Activated CD8-positive, alpha-beta memory T cell treated with anti-CD3 and anti-CD28 coated beads, Interleukin-2, amount 10 ng/mL, durations not matched to agents 7 days and 5 days (primary cell): ENCODE measurements at places on chromosomes 11 and 22. TPM values are rescaled to one million over a fixed set of nuclear protein-coding genes. Genes with fewer than 3 reads are reported as not detected.

NXPE4 gene
- total RNA-seq, result not detected

ASCL2 gene
- 0.15 TPM for total RNA-seq

TNNT3 gene
- total RNA-seq, result 1.1 TPM

SMCO4 gene
- total RNA-seq, result 37.5 TPM

ZNF70 gene
- 3.0 TPM for total RNA-seq

PVALB gene
- total RNA-seq, result not detected

GCAT gene
- 18.3 TPM for total RNA-seq

CYP2D6 gene
- total RNA-seq, result 2.5 TPM

CCDC88B gene
- total RNA-seq, result 164 TPM

GRCh38 chr11:11070976-11071375 is 213.1 kb upstream of the ZBED5 start:
- no peaks in the 10 kb centered on the region for H3K36me3 ChIP-seq
- no peak for DNase-seq
- H3K4me3 ChIP-seq, result no peak overlapping the region
- no peak overlapping the region for H3K27ac ChIP-seq

- no peaks in the 10 kb centered on the region for H3K27me3 ChIP-seq
- no peak overlapping the region for H3K4me3 ChIP-seq
- H3K27ac ChIP-seq, result no peak overlapping the region
- no peak for DNase-seq
- H3K36me3 ChIP-seq, result peaks cover 34% of the 10 kb centered on the region
Observed at GRCh38 chr11:72984453-72985077, 157.6 kb downstream of the FCHSD2 start.

DNA sequence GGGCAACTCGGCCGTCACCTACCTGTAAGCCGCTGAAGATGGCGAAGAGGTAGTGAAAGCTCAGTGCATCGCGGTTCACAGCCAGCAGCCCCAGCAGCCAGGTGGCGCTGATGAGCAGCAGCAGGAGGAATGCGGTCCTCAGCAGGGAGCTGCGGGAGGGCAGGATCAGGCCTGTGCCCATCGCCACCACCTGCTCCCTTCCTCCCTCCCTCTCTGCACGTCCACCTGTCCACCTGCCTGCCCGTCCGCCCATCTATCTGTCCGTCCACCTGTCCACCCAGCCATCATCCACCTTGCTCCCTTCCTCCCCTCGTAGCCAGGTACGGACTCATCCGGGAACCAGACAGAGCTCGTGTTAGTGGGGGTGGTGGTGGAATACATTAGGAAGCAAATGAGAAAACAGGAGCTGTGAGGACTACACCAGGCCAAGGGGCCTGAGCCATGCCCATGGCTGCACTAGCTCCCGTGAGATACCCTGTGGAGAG is 32.2 kb downstream of the TRMU start:
- peaks cover 10% of the 10 kb centered on the region for H3K4me1 ChIP-seq
- DNase-seq, result peak; percentile 78
- no peak overlapping the region for H3K27ac ChIP-seq
- no peaks in the 10 kb centered on the region for H3K27me3 ChIP-seq
- H3K4me3 ChIP-seq, result no peak overlapping the region
- H3K36me3 ChIP-seq, result no peaks in the 10 kb centered on the region

DNA sequence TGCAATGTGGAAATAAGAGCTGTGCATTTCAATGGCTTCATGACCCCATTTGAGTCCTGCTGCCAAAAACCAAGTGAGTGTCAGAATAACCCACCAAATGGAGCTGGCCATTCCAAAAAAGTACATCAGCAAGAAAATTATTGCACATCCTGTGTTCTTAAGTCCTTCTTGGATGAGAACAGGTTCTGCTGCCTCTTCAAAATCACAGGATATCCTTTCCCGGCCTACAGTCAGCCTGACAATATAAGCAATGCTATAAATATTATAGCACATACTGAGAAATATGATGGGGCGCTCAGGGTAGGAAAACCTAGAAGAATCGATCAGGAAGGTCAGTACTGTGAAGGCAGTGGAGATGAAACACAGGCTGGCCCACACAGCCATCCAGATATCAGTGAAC is 3.5 kb downstream of the FZD4 start:
- DNase-seq, result no peak
- H3K27ac ChIP-seq, result no peak overlapping the region
- H3K27me3 ChIP-seq, result peaks cover 44% of the 10 kb centered on the region
- no peaks in the 10 kb centered on the region for H3K36me3 ChIP-seq
- peaks cover 14% of the 10 kb centered on the region for H3K4me1 ChIP-seq
- H3K4me3 ChIP-seq, result no peak overlapping the region

- no peaks in the 10 kb centered on the region for H3K36me3 ChIP-seq
- no peak for DNase-seq
- H3K27me3 ChIP-seq, result peaks cover 22% of the 10 kb centered on the region
- H3K27ac ChIP-seq, result no peak overlapping the region
Observed at GRCh38 chr22:19549428-19549827, 25.2 kb upstream of the CLDN5 start.

GRCh38 chr11:96309016-96309642 is 33.9 kb downstream of the MAML2 start:
- DNase-seq, result no peak
- no peaks in the 10 kb centered on the region for H3K27me3 ChIP-seq
- peaks cover 23% of the 10 kb centered on the region for H3K36me3 ChIP-seq

DNA sequence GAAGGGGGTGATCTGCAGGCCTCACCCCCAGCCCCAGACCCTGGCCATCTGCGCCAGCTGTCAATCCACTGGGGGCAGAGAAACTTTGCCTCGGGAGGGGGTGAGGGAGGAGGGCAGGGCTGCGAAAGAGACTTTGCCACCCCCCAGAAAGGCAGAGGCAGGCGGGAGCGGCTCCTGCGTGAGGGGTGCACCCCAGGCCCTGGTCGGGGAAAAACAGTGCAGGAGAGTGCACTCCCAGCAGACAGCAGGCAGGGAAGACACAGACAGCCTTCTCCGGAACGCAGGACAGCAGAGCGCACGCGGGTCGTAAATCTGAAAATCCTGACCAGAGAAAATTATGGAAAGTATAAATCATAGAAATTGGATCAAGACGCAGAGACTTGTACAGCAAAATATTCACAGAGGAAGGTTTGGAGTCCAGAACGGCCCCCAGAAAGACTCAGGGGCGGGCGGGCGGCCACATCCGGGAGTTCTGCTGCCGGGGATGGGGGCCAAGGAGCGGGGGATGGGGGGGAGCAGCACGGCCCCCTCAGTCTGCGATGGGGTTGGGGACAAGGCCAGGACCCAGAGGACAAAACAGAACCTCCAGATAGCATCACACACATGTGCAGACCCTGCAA is 8.0 kb upstream of the MRPL23 start:
- no peaks in the 10 kb centered on the region for H3K36me3 ChIP-seq
- H3K4me3 ChIP-seq, result no peak overlapping the region
- H3K27me3 ChIP-seq, result no peaks in the 10 kb centered on the region
- peak; percentile 61 for DNase-seq
- H3K27ac ChIP-seq, result no peak overlapping the region

- no peak for DNase-seq
- no peaks in the 10 kb centered on the region for H3K4me1 ChIP-seq
- no peaks in the 10 kb centered on the region for H3K36me3 ChIP-seq
- H3K4me3 ChIP-seq, result no peak overlapping the region
- H3K27ac ChIP-seq, result no peak overlapping the region
Observed at GRCh38 chr11:73234471-73235181, 16.5 kb downstream of the P2RY2 start.

- DNase-seq, result no peak
- no peak overlapping the region for H3K4me3 ChIP-seq
- peaks cover 5% of the 10 kb centered on the region for H3K4me1 ChIP-seq
- peaks cover 48% of the 10 kb centered on the region for H3K27me3 ChIP-seq
Observed at GRCh38 chr11:61918251-61918937, 1.0 kb upstream of the RAB3IL1 start.

- H3K27me3 ChIP-seq, result no peaks in the 10 kb centered on the region
- no peak overlapping the region for H3K4me3 ChIP-seq
- no peaks in the 10 kb centered on the region for H3K4me1 ChIP-seq
- H3K27ac ChIP-seq, result no peak overlapping the region
- H3K36me3 ChIP-seq, result peaks cover 17% of the 10 kb centered on the region
- no peak for DNase-seq
Observed at GRCh38 chr11:43789700-43790443, 90.8 kb upstream of the ALKBH3 start.

DNA sequence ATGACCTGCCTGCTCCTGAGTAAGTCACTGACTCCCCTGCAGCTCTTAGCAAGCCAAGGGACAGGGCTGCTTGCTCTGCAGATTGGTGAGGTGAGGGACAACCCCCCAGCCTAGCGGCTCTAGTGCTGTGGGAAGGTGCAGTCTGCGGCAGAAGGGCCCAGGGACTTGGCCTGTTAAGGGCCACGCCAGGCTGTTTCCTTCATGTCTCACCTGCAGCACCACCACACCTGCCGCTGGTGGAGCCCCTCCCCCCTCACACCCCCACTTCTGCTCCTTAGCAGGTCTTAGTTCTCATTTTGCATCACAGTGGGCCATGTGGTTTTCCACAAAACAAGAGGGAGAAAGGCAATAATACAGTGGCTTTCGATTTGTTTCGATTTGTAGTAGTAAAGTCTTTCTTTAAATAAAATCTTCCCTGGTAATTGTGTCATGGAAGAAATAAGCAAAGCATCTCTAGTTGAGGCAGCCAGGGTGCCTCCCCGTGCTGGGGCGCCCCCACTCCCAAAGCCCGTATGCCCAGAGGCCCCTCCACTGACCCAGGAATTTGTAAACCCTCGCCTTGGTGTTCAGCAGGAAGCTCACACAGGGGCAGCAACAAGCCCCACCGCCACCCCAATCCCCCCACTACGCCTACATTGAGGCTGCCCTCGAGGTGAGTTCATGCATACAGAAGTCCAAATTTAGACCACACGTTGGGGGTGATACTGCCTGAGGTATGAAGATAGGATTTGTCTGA is 86.5 kb upstream of the CLDN5 start:
- no peaks in the 10 kb centered on the region for H3K36me3 ChIP-seq
- H3K4me3 ChIP-seq, result no peak overlapping the region
- peak; percentile 58 for DNase-seq
- H3K4me1 ChIP-seq, result peaks cover 16% of the 10 kb centered on the region
- peaks cover 38% of the 10 kb centered on the region for H3K27me3 ChIP-seq

- no peak overlapping the region for H3K4me3 ChIP-seq
- H3K27ac ChIP-seq, result no peak overlapping the region
- DNase-seq, result no peak
- no peaks in the 10 kb centered on the region for H3K36me3 ChIP-seq
- H3K4me1 ChIP-seq, result no peaks in the 10 kb centered on the region
Observed at GRCh38 chr11:94731880-94732601, 36.1 kb upstream of the AMOTL1 start.

GRCh38 chr11:108117746-108118371 is 3.5 kb upstream of the ACAT1 start:
- no peak overlapping the region for H3K4me3 ChIP-seq
- H3K36me3 ChIP-seq, result peaks cover 2% of the 10 kb centered on the region
- no peak for DNase-seq
- H3K27me3 ChIP-seq, result no peaks in the 10 kb centered on the region
- no peak overlapping the region for H3K27ac ChIP-seq

DNA sequence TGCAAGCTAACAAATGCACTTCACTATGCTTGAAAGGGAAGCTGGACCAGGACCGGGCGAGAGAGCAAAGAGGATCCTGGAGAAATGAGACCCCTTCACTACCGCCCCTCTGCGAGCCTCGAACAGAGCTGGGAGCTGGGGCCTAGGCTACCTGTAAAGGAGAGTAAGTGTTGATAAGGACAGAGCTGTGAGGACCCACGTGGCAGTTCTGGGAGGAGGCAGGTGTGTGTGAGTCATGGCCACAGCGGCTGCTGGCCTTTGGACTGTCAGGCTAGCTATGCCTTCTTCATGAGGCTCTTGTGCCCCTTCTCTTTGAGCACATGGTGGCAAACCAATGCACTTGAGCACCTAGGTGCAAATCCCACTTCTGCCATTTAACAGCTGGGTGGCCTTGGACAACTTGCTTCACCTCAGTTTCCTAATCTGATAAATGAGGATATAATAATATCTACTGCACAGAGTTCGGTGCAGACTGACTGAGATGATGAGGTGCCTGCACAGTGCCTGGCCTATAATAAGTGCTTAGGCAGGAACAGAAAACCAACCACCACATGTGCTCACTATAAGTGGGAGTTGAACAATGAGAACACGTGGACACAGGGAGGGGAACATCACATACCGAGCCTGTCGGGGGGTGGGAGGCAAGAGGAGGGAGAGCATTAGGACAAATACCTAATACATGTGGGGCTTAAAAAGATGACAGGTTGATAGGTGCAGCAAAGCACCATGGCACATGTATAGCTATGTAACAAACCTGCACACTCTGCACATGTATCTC is 35.3 kb upstream of the KCNJ11 start:
- H3K4me1 ChIP-seq, result peaks cover 6% of the 10 kb centered on the region
- H3K27me3 ChIP-seq, result peaks cover 49% of the 10 kb centered on the region
- no peak for DNase-seq
- no peak overlapping the region for H3K4me3 ChIP-seq
- no peaks in the 10 kb centered on the region for H3K36me3 ChIP-seq
- H3K27ac ChIP-seq, result no peak overlapping the region

GRCh38 chr11:32448232-32448631 is 12.9 kb upstream of the WT1 start:
- no peak overlapping the region for H3K27ac ChIP-seq
- no peaks in the 10 kb centered on the region for H3K4me1 ChIP-seq
- peaks cover 22% of the 10 kb centered on the region for H3K27me3 ChIP-seq
- no peak overlapping the region for H3K4me3 ChIP-seq
- DNase-seq, result no peak
- no peaks in the 10 kb centered on the region for H3K36me3 ChIP-seq

DNA sequence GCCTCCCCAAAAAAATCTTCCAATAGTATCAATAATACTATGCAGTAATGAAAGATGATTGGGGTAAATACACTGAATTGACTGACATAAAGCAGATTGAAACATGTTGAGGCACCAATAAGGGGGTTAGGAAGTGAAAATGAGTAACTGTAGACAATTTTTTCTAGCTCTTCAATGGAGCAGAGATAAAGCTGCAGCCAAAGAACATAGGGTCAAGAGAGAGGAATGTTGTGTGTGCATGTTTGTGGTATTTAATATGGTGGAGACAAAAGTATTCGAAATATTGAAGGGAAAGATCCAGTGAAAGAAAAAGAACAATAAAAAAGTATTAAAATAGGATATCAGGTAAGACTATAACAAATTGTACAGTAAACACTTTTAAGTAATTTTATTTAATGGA is 450.0 kb upstream of the CCDC179 start:
- no peak overlapping the region for H3K4me3 ChIP-seq
- H3K27ac ChIP-seq, result no peak overlapping the region
- H3K27me3 ChIP-seq, result no peaks in the 10 kb centered on the region
- no peaks in the 10 kb centered on the region for H3K36me3 ChIP-seq

GRCh38 chr11:4041731-4042391 is 52.7 kb upstream of the RRM1 start:
- no peaks in the 10 kb centered on the region for H3K27me3 ChIP-seq
- no peak overlapping the region for H3K4me3 ChIP-seq
- H3K36me3 ChIP-seq, result peaks cover 12% of the 10 kb centered on the region
- DNase-seq, result no peak

GRCh38 chr22:33747576-33748180 is 172.6 kb downstream of the LARGE1 start:
- H3K27me3 ChIP-seq, result no peaks in the 10 kb centered on the region
- DNase-seq, result no peak
- no peaks in the 10 kb centered on the region for H3K4me1 ChIP-seq
- no peak overlapping the region for H3K4me3 ChIP-seq
- H3K27ac ChIP-seq, result no peak overlapping the region
- H3K36me3 ChIP-seq, result no peaks in the 10 kb centered on the region

- H3K27ac ChIP-seq, result no peak within 1 kb of the TSS
- peaks cover 1% of the 10 kb centered on the region for H3K36me3 ChIP-seq
- H3K4me1 ChIP-seq, result peaks cover 14% of the 10 kb centered on the region
- peak within 1 kb of the TSS; percentile 69 for H3K4me3 ChIP-seq
Observed at GRCh38 chr11:112961146-112961668, at the start of gene NCAM1. TSS of gene NCAM1 (plus strand) at chr11:112961420.

GRCh38 chr11:27462543-27462942 is 10.0 kb downstream of the LGR4 start:
- no peaks in the 10 kb centered on the region for H3K36me3 ChIP-seq
- peaks cover 13% of the 10 kb centered on the region for H3K27me3 ChIP-seq
- no peak overlapping the region for H3K27ac ChIP-seq
- no peak for DNase-seq
- no peak overlapping the region for H3K4me3 ChIP-seq
- H3K4me1 ChIP-seq, result no peaks in the 10 kb centered on the region
